ENCODE measurements at places on chromosomes 13 and 19.

DNA sequence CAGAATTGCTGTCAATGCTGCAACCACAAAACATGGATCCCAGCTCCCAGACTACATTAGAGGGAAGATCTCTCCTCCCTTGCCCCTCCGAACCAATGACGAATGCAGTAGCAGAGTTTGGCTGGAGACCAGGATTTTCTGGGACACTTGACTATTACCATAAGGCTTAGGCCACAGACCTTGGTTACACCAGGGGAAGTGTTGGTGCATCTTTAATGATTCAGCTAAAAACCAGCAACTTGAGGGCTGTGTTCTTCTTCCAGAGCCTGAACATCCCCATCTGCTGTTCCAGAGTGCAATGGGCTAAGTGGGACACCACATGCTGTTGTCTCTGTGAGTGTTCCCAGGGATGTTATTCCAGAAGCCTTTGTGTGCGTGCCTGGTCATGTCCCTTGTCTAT, 528.2 kb downstream of the LMO7 start:
- DNase-seq, result no peak

DNA sequence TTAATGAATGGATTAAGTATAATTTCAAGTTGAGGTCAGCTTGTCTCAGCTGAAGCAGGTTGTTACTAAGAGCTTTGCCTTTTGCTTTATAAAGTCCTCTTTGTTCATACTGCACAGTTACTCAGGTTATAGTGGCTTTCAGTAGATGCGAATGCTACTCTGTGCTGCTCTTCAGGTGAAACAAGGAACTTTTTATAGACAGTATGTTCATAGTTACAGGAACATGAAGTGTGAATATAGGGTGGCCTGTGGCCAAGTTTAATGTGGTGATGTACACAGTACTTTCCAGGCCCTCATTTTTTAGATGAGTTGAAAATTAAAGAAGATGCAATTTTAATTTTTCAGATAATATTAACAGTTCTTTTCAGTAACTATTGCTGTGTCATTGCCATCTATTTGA, 20.8 kb downstream of the SUGT1 start:
- DNase-seq, result no peak

- DNase-seq, result no peak
Measured at GRCh38 chr13:53445686-53446085, 417.1 kb downstream of the OLFM4 start.

DNA sequence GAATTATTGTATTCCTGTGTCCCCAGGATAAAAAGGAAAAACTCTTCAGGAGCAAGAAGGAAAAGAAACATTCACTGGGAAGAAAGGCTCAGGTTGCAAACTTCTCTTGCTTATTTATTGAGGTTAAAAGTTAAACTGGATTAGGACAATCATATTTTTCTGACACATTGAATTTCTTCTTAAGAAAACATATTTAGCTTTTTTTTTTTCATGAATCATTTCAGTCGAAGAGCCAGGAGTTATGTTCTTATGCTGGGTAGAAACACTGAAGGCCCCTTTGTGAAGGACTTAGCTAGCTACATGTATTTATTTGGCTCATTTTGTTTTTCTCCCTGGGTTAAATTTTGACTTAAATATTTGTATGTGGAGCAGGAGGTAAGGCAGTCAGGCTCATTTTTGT, 434.0 kb downstream of the KLF5 start:
- DNase-seq, result no peak

DNA sequence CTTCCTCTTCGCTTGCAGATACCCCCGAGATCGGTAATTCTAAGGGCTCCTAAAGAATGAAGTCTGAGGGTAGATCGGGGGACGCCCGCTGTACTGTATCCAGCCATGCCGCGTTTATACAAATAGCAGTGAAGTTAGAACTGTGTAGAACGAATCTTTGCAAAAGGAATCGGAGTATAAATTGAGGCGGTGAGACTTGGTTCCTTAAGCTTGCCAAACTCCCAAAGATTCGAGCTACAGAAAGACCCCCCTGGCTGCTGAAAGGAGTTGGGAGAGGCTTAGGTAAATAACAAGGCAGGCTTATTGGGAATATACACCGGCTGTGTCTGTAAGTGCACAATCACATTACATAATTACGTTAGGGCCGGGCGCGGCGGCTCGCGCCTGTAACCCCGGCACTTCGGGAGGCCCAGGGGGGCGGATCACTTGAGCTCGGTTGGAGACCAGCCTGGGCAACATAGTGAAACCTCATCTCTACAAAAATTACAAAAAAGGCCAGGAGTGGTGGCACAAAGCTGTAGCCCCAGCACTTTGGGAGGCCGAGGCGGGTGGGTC, 12.2 kb downstream of the TMEM160 start:
- DNase-seq, result no peak

Data from CD4-positive, alpha-beta T cell treated with Interleukin-15 for 1 hour (primary cell).